ENCODE measurements at places on chromosomes 5 and 9. TPM values are rescaled to one million over a fixed set of nuclear protein-coding genes. Genes with fewer than 3 reads are reported as not detected.

DNA sequence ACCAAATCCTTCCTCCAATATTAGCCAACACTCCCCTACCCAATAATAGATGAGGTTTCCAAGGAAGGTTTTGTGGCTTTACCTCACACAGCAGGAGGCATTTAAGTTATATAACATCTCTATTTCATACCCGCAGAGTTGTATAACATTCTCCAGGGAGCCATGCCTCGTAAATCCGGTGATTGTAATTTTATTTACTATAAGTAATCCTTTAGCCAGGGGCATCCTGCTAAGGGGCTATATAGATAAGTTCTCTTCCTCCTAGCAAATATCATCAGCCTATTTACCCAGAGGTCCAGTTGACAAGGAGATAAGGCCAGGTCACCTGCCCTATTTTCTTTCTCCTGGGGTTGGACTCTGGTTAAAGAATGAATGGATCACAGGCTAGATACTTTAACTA lies 2051.0 kb downstream of the EFNA5 start:
- no peak overlapping the region for H3K27ac ChIP-seq
- H3K4me1 ChIP-seq, result no peaks in the 10 kb centered on the region
- DNase-seq, result no peak
- no peaks in the 10 kb centered on the region for H3K36me3 ChIP-seq
- H3K4me3 ChIP-seq, result no peak overlapping the region

- H3K27me3 ChIP-seq, result no peaks in the 10 kb centered on the region
- H3K36me3 ChIP-seq, result no peaks in the 10 kb centered on the region
- H3K27ac ChIP-seq, result no peak overlapping the region
- no peak for DNase-seq
Measured at GRCh38 chr9:116223926-116224325, 70.3 kb downstream of the PAPPA start.

DNA sequence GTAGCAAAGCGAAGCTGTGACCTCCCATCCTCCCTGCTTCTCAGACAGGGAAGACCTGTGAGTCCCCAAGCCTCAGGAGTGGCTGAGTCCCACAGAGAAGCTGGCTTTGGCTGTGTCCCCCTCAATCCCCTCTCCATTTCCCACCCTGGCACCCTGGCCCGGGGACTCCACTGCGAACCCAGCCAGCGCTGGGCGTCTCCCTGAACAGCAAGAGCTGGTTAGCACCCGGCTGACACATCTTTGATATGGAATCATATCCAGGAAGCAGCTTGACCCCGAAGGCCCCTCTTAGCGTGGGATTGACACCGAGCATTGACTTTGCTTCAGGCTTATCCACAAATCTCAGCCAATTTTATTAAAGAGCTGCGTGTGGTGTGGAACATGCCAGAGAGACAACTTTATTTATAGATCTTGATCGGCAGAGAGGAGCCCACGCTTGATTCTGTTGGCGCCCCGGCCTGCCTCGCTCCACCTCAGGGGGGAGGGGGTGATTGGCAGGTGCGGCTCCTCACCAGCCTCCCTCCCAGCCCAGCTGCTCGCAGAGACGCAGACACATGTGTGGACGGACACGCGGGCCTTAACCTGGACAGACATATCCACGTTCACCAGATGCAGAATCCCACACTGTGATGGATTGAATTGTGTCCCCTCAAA lies 120.7 kb upstream of the MVB12B start:
- H3K27me3 ChIP-seq, result no peaks in the 10 kb centered on the region
- H3K27ac ChIP-seq, result no peak overlapping the region
- no peaks in the 10 kb centered on the region for H3K36me3 ChIP-seq
- no peak for DNase-seq
- no peak overlapping the region for H3K4me3 ChIP-seq
- peaks cover 3% of the 10 kb centered on the region for H3K4me1 ChIP-seq

DNA sequence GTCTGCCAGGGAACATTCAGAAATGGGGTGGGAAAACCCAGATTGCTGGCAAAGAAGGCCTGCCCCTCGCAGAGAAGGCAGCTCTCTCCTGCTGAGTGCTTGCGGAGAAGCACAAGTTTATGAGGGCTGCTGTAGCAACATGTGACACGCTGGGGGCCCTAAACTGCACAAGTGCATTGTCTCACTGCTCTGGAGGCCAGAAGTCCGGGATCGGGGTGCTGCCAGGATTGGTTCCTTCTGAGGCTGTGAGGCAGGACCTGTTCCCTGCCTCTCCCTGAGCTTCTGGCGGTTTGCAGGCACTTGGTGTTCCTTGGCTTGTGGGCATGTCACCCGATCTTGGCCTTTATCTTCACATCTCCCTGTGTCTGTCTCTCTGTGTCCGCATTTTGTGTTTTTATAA lies 75.6 kb upstream of the NEURL1B start:
- no peaks in the 10 kb centered on the region for H3K27me3 ChIP-seq
- no peaks in the 10 kb centered on the region for H3K36me3 ChIP-seq
- H3K4me3 ChIP-seq, result no peak overlapping the region
- peaks cover 5% of the 10 kb centered on the region for H3K4me1 ChIP-seq
- H3K27ac ChIP-seq, result no peak overlapping the region

GRCh38 chr5:96026406-96027041 lies 64.9 kb upstream of the ELL2 start:
- no peaks in the 10 kb centered on the region for H3K4me1 ChIP-seq
- no peaks in the 10 kb centered on the region for H3K27me3 ChIP-seq
- H3K27ac ChIP-seq, result no peak overlapping the region
- no peaks in the 10 kb centered on the region for H3K36me3 ChIP-seq

Gene SLC34A1
- 0.31 TPM for total RNA-seq

Gene CDC20B
- not detected for total RNA-seq
